ENCODE measurements at places on chromosomes 5 and 9.
A peak's percentile ranks its signal among the peaks of the same experiment; 100 is the strongest.

GRCh38 chr5:33261305-33261704 is 179.5 kb upstream of the TARS1 start:
- DNase-seq, result no peak

GRCh38 chr9:120925535-120926396 is 830 bp downstream of the TRAF1 start:
- DNase-seq, result no peak

DNA sequence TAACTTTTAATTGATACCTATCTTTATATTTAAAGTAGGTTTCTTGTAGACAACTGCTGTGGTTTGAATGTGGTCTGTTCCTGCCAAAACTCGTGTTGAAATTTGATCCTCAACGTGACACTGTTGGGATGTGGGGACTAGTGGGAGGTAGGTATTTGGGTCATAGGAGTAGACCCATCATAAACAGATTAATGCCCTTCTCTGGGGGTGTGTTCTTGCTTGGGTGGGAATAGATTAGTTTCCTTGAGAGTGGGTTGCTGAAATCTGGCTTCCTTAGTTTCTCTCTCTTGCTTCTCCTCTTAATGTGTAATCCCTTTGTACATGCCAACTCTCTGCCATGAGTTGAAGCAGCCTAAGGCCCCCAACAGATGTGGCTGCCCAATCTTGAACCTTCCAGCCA is 34.6 kb upstream of the IPPK start:
- no peak for DNase-seq

- DNase-seq, result peak; percentile 59
Observed at GRCh38 chr5:113336975-113337374, 97.8 kb downstream of the TSSK1B start.

GRCh38 chr5:73827106-73827450 is 201.1 kb downstream of the ARHGEF28 start:
- no peak for DNase-seq

DNA sequence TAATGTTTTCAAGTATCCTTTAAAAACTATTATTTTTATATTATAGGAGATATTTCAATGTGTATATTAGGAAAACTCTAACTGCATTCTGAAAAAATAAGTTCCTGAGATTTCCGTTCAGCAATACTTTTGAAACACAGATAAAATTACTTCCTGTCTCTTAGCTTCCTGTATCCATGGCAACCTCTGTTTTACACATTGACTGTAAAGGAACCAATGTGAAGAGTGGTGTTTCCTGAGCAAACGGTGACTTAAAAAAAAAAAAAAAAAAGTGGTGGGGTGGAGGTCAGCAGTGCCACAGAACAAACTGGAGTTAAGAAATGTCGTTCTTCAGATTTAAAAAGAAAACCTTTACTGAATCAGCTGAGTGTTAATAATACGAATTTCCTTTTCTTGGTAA is at the start of gene LRRC70:
Gene LRRC70, plus strand, starts transcription at position 280 of the 400 bp plus-strand sequence. CDS start 620 bp downstream, outside the sequence.
- DNase-seq, result no peak

DNA sequence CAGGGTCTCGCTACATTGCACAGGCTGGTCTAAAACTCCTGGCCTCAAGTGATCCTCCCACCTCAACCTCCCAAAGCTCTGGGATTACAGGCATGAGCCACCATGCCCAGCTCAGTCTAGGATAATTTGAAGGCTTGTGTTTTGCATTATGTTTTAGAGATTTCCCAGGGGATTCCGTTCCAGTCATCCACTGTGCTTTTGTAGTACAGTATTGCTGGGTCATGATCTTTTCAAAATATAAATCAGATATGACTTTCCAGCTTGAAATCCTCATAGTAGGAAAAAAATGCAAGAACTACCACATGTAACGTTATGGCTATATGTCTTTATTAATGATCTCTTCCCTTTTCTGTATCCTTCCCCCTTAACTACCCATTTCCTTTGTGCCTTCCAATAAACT is 338.1 kb downstream of the PRELID2 start:
- DNase-seq, result no peak

GRCh38 chr5:173752653-173753052 is 135.5 kb upstream of the CPEB4 start:
- DNase-seq, result no peak

DNA sequence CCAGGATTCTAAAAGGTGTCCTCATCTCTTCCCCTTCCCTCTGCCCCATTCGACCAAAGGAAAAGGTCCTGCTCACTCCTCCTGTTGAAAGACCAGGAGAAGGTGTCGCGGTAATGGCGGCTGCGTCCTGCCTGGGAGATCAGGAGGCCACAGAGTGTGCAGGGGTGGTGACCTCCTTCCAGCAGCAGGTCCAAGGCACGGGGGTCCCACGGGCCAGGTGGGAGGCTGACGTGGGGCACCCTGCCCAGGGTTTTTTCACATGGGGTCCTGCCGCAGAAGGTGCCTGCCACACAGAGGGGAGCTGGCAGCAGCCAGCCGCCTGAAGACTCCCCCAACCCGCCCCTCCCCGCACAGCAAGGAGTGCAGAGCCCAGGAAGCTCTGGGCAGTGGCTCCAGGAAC is 22.2 kb upstream of the ADAMTS2 start:
- no peak for DNase-seq

GRCh38 chr5:71771191-71771590 is 52.1 kb downstream of the CARTPT start:
- DNase-seq, result no peak

GRCh38 chr9:2173170-2173569 is 158.0 kb downstream of the SMARCA2 start:
- no peak for DNase-seq

GRCh38 chr9:70816316-70816715 is 305.1 kb downstream of the TRPM3 start:
- no peak for DNase-seq

GRCh38 chr5:137656558-137656957 is 79.3 kb downstream of the KLHL3 start:
- DNase-seq, result no peak

DNA sequence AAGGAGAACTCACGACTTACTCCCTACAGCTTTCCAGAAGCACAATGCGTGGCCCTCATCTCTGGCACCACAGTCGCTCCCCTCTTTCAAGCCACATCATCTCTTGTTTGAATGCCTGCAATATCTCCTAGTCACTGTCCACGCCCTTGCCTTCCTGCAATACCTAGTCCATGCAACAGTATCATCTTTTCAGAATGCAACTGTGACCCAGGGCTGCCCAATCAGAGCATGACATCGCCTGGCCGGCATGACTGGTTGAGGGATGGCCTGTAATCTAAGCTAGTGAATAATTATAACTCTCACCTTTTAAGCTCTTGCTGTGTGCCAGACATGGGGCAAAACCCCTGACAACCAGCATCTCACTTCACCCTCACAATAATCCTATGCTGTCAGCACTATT is 52.5 kb upstream of the CPEB4 start:
- DNase-seq, result no peak

DNA sequence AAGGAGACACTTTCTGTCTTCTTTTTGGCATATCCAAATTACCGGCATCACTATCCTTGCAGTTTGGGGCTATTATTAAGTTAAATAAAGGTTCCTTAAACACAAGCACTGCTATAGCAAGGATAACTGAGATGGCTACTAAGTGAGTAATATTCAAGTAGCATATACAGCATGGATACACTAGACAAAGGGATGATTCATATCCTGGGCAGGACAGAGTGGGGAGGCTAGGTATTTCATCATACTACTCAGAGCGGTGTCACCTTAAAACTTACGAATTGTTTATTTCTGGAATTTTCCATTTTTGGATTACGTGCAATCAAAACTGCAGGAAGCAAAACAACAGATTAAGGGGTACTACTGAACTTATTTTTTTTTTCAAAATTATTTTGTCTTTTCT is 54.1 kb downstream of the FER start:
- no peak for DNase-seq

GRCh38 chr5:76014005-76014404 is 69.2 kb upstream of the SV2C start:
- no peak for DNase-seq

- peak; percentile 82 for DNase-seq
Observed at GRCh38 chr9:124285903-124286291, 28.1 kb downstream of the NEK6 start.

DNA sequence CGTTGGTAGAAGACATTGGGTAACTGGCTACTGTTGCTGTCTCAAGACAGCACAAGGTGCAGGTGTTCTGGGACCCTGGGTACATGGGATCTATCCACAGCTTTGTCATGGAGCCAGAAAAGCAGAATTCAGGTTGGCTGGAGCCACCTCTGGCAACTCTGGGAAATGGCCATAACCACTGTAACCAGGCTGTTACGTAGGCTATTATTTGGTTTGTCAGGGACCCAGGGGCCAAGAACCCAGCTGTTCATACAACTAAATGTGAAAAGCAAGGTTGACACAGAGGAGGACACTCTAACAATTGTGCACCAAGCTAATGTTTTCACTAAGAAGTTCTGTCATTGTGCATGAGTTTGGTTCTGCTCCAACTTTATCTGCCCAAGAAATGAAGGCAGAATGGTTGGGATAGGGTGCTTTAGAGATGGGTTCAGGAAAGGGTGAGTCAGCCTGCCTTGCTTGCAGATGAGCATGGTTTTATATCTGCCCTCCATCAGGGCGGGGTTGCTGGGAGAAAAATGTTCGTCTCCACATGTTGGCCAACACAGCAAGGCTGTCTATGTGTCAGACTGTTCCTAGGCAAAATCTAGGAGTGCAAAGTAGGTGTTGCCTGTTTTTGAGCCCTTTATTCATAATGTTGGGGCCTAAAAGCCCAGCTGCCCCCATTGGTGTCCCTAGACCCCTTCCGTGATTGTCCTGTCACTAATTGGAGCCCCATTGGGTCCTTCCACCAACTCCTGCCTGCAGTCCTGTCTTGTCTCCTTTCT is 131.3 kb upstream of the DAP start:
- no peak for DNase-seq

DNA sequence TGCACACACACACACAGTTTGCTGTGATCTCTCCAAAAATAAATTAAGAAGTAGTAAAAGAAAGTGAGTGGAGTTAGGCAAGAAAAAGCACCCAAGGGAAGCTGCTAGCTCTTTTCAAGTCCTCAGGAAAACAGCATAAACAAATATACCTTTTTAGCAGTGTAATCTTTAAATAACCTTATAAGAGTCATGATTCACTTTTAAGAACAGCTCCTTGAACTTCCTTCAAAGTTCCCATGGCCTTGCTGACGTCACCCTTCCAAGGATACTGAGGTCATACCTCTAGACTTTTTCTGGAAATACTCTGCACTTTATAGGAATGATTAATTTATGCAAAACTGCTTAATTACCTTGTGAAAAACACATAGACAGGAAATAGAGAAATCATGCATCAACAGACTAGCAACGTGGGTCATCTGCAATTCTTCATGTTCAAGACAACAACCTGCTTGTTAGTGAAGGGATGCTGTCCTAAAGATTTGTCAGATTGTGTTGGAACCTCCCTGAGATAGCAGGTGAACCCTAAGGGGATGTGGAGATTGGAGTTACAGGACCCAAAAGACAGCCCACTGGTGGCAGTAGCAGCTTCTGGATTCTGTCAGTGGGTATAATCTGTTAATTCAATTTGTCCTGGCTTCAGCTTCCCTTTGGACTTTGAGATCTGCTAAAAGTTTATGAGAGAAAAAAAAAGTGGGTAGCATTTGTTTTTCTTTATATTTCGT is 229.0 kb downstream of the ELAVL2 start:
- DNase-seq, result no peak

- DNase-seq, result peak; percentile 35
Observed at GRCh38 chr9:93648836-93649235, 72.5 kb downstream of the PHF2 start.

DNA sequence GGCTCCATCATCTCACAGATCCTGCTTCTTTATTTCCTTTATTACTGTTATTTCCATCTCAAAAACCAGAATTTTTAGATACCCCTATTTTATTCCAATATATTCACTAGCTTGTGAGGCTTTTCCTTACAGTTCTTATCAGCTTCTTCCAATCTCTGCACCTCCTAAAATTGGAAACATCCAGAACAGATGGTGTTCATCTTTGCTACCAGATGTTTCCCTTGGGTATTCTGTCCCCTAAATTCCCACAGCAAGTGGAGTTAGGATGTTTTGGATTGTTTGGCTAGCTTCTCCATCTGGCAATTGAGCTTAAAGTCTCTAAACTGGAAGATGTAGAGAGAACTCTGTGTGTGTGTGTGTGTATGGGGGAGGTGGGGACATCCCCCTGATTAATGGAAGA is 580.4 kb downstream of the DTWD2 start:
- DNase-seq, result no peak

GRCh38 chr5:151182524-151182900 is 24.9 kb upstream of the ANXA6 start:
- peak; percentile 29 for DNase-seq

- DNase-seq, result no peak
Observed at GRCh38 chr5:125325488-125326149, 579.2 kb upstream of the ZNF608 start.

GRCh38 chr5:178553517-178553916 is 36.7 kb downstream of the COL23A1 start:
- DNase-seq, result no peak

DNA sequence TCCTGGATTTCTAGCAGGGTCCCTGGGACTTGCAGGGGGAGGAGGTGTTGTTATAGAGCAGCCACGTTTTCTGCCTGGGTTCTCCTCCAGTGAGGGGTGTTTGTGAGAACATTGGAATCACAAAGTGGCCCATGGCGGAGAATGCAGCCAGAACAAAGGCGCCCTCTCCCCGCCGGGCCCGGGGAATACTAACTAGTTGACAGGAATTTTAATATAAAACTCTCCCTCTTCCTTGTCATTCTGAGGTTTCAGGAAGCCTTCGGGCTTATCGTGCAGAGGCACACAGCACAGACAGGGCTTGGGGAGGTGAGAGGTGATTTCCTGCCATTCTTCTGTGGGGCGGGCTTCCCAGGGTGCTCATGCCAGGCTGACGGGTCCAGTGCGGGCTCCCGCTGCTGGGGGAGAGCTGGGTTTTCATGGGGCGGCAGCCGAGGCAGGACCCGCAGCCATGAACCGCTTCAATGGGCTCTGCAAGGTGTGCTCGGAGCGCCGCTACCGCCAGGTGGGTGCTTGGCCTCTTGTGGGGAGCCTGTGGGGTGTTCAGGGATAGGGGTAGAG is 37.7 kb downstream of the RGS3 start:
- no peak for DNase-seq

- no peak for DNase-seq
Observed at GRCh38 chr9:16145196-16145950, 592.5 kb downstream of the CCDC171 start.

- peak; percentile 47 for DNase-seq
Observed at GRCh38 chr9:18438300-18438925, 35.5 kb upstream of the ADAMTSL1 start.

DNA sequence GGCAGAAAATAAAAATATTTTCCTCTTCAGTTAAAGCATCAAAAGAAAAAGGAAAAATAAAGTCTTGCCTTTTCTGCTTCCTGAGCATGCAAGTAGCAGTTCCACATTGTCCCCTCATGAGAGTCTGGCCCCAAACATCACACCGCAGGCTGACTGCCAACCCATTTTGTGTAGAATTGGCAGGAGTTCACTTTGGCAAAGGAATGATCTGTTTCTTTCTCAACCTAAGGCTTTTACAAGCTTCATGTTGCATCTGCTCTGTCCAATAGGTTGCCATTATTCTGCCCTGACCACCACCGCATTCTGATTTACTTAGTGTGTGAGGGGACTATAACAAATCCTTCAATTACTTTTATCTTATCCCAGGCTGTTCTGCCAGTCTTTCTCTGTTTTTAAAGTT is 249.5 kb downstream of the ISL1 start:
- no peak for DNase-seq

All from ureter (tissue), 1 donor.